Effector memory CD8-positive, alpha-beta T cell (primary cell): ENCODE measurements at places on chromosomes 5 and 9.
A peak's percentile ranks its signal among the peaks of the same experiment; 100 is the strongest.

- no peak for DNase-seq
- no peaks in the 10 kb centered on the region for H3K36me3 ChIP-seq
- H3K4me1 ChIP-seq = no peaks in the 10 kb centered on the region
- H3K4me3 ChIP-seq = no peak overlapping the region
Measured at GRCh38 chr5:82664732-82665131, 386.6 kb upstream of the RPS23 start.

GRCh38 chr5:102153003-102153759 is 142.9 kb downstream of the SLCO4C1 start:
- H3K4me3 ChIP-seq = no peak overlapping the region
- no peaks in the 10 kb centered on the region for H3K27me3 ChIP-seq
- DNase-seq = no peak
- H3K36me3 ChIP-seq = peaks cover 4% of the 10 kb centered on the region
- H3K4me1 ChIP-seq = peaks cover 1% of the 10 kb centered on the region

- peaks cover 6% of the 10 kb centered on the region for H3K36me3 ChIP-seq
- no peak for DNase-seq
- peak overlapping the region; percentile 77 for H3K27ac ChIP-seq
- no peak overlapping the region for H3K4me3 ChIP-seq
- H3K27me3 ChIP-seq = no peaks in the 10 kb centered on the region
Measured at GRCh38 chr9:114694146-114694545, 12.2 kb upstream of the TEX48 start.

DNA sequence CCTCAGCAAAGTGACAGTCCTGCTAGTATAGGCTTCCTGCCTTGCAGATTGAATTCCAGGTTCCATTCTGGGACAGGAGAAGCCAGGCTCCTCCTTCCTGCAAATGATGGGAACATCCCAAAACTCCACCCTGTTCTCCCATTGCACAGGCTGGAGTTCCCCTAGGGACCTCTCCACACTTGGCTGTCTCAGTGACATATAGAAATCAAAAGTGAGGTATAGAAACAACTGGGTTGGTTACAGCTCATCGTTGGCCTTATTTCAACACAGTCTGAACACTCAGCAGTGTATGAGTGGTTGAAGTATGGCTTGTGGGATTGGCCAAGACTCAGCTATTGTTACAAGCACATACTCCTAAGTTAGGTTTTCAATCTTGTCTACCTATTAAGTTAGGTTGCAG is 157.8 kb upstream of the FTMT start:
- H3K27me3 ChIP-seq = no peaks in the 10 kb centered on the region
- no peaks in the 10 kb centered on the region for H3K36me3 ChIP-seq
- no peak overlapping the region for H3K27ac ChIP-seq
- no peaks in the 10 kb centered on the region for H3K4me1 ChIP-seq
- H3K4me3 ChIP-seq = no peak overlapping the region

- H3K36me3 ChIP-seq = no peaks in the 10 kb centered on the region
- no peak for DNase-seq
- H3K27me3 ChIP-seq = no peaks in the 10 kb centered on the region
- H3K27ac ChIP-seq = no peak overlapping the region
Measured at GRCh38 chr5:164394686-164395194, 889.3 kb downstream of the MAT2B start.

GRCh38 chr9:29126783-29127182 is 1553.5 kb upstream of the C9orf72 start:
- no peaks in the 10 kb centered on the region for H3K4me1 ChIP-seq
- H3K27ac ChIP-seq = no peak overlapping the region
- no peak for DNase-seq
- H3K27me3 ChIP-seq = no peaks in the 10 kb centered on the region
- no peaks in the 10 kb centered on the region for H3K36me3 ChIP-seq
- no peak overlapping the region for H3K4me3 ChIP-seq

GRCh38 chr9:36092509-36093215 is 43.9 kb upstream of the GLIPR2 start:
- peaks cover 9% of the 10 kb centered on the region for H3K4me1 ChIP-seq
- H3K27ac ChIP-seq = peak overlapping the region; percentile 94
- peaks cover 3% of the 10 kb centered on the region for H3K36me3 ChIP-seq
- DNase-seq = peak; percentile 24

DNA sequence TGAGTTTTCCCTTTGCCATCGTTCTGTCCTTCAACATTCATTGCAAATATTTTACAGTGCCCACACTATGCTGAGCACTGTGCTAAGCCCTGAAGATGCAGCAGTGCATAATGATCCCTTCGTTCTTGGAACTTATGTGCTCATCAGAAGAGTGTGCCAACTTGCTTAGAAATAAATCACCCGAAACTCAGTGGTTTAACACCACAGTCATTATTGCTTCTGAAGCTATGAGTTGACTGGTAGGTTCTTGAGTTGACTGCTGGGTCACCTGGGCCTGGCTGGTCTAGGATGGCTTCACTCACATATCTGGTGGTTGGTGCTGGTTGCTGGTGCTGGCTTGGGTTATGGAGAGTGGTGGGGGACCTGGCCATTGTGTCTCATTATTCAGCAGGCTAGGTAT is 20.9 kb downstream of the PCSK5 start:
- no peak for DNase-seq
- no peaks in the 10 kb centered on the region for H3K36me3 ChIP-seq
- no peak overlapping the region for H3K27ac ChIP-seq
- no peaks in the 10 kb centered on the region for H3K27me3 ChIP-seq

DNA sequence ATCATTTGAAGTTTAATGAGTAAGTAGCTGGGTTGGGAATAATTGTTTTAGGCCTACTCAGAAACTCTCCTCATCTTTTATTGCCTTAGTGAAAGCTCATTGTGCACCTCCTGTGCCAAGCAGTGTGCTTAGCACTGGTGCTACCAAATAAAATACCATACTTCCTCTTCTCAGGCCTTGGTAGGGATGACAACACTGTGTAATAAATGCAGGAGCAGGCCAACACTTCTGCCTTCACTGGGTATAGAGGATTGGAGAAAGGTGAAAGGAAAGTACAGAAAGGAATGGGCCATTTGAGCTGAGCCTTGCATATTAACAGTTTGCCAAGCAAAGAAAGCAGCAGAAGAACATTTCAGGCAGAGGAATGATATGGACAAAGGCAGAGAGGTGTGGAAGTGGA is 285.7 kb downstream of the NR3C1 start:
- no peak overlapping the region for H3K27ac ChIP-seq
- peaks cover 12% of the 10 kb centered on the region for H3K36me3 ChIP-seq
- DNase-seq = no peak
- H3K4me3 ChIP-seq = no peak overlapping the region

DNA sequence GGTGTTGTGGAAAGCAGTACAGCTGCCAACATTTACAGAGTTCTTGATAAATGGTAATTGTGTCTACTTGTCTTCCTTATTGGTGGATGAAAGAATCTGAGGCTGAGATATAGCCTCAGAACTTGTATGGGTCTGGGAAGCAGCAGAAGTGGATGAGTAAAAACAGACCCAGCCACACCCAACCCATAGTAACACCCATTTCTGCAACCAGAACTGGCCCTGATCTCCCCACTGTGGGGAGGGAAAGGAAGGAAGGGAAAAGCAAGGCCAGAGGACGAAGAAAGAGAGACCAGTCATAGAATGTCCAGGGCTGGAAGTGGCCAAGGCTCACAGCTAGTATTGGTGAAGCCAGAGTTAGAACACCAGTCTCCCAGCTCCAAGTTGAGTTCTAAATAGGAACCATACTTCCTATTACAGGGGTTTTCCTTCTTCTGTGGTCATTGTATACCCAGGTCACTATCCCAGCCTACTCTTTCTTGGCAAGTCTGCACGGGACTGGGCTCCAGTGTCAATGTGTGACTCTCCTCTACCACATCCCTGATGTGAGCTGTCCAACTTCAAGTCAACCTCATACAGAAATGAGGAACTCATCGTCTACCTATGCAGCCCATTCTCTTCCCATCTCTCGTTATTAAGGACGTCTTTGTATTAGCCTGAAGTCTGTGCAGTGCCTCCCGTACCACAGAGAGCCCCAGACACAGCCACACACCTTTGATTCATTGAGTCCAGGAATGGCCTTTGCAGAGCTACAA is 35.9 kb downstream of the ITK start:
- peaks cover 90% of the 10 kb centered on the region for H3K36me3 ChIP-seq
- peak overlapping the region; percentile 56 for H3K27ac ChIP-seq
- H3K27me3 ChIP-seq = no peaks in the 10 kb centered on the region
- no peak for DNase-seq

- H3K4me3 ChIP-seq = no peak overlapping the region
- DNase-seq = no peak
- peaks cover 3% of the 10 kb centered on the region for H3K36me3 ChIP-seq
Measured at GRCh38 chr9:89940625-89941024, 335.8 kb downstream of the GADD45G start.

DNA sequence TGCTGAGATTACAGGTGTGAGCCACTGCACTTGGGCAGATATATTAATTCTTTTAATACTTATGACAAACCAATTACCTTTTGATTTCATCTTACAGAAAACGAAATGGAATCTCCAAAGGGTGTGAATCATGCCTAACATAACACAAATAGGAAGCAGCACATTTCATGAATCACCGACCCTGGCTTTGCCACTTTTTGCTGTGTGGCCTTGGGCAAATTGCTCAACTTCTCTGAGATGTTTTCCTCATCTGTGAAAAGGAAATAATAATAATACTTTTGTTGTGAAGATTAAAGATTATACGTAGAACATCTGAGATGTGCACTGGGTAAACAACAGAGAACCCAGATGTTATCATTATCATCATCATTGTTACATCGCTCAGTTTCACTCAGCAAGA is 50.7 kb upstream of the FREM1 start:
- H3K27ac ChIP-seq = no peak overlapping the region
- peaks cover 6% of the 10 kb centered on the region for H3K27me3 ChIP-seq
- no peaks in the 10 kb centered on the region for H3K36me3 ChIP-seq
- no peak for DNase-seq
- H3K4me1 ChIP-seq = peaks cover 2% of the 10 kb centered on the region
- no peak overlapping the region for H3K4me3 ChIP-seq

DNA sequence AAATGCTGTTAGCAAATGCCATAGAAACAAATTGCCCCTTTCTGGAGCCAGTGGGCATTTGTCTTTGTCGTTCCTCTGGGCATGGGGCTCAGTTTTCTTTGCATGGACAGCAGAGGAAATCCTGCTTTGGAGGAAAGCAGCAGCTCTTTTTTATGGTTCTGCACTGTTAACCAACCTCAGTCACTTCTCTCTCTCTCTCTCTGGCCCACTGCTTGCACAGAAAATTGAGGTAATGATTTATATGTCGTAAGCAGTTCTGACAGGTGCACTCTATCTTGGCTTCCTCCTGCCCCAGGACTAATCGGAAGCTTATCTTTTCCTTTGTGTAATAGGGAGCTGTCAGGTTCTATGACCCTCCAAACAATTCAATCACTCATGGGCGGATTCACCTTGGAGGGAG is 159.6 kb upstream of the GPR151 start:
- peaks cover 17% of the 10 kb centered on the region for H3K4me1 ChIP-seq
- H3K27ac ChIP-seq = no peak overlapping the region
- DNase-seq = no peak
- H3K4me3 ChIP-seq = no peak overlapping the region

DNA sequence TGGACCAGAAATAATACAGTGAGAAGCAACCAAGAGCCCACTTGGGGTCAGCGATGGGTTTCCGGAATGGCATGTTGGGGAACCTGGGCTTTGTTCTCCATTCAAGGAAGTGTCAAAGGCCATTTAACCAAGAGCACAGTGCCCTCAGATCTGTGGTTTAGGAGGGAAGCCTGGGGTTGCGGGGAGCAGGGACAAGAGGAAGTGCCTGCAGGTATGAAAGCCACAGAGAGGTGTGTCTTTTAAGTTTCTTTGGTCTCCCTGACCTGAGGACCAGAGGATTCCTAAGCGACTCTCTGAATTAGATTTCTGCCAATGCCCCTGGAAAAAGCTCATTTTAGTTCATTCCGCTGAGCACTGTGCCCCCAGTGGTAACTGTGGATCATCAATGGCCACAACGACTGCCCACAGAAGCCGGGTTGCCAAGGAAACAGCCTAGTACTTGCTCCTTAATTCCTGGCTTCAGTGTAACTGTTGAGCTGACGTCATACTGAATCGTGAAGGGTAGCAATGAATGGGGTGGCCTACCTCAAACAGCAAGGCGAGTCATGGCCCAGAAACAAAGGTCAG is 107.3 kb upstream of the SPIN1 start:
- peaks cover 3% of the 10 kb centered on the region for H3K36me3 ChIP-seq
- no peak overlapping the region for H3K27ac ChIP-seq
- no peak for DNase-seq
- H3K27me3 ChIP-seq = peaks cover 16% of the 10 kb centered on the region
- no peak overlapping the region for H3K4me3 ChIP-seq

- no peaks in the 10 kb centered on the region for H3K27me3 ChIP-seq
- H3K27ac ChIP-seq = no peak overlapping the region
- no peaks in the 10 kb centered on the region for H3K36me3 ChIP-seq
Measured at GRCh38 chr5:18216729-18217128, 582.5 kb downstream of the TAF11L14 start.

- H3K4me1 ChIP-seq = peaks cover 67% of the 10 kb centered on the region
- peaks cover 58% of the 10 kb centered on the region for H3K36me3 ChIP-seq
- peak overlapping the region; percentile 67 for H3K4me3 ChIP-seq
- H3K27ac ChIP-seq = peak overlapping the region; percentile 85
- H3K27me3 ChIP-seq = no peaks in the 10 kb centered on the region
Measured at GRCh38 chr5:131328536-131329285, 64.9 kb downstream of the CDC42SE2 start.

GRCh38 chr5:97046270-97046982 is 96.0 kb downstream of the LIX1 start:
- no peak overlapping the region for H3K4me3 ChIP-seq
- no peak overlapping the region for H3K27ac ChIP-seq
- DNase-seq = no peak
- peaks cover 10% of the 10 kb centered on the region for H3K27me3 ChIP-seq
- peaks cover 2% of the 10 kb centered on the region for H3K4me1 ChIP-seq

DNA sequence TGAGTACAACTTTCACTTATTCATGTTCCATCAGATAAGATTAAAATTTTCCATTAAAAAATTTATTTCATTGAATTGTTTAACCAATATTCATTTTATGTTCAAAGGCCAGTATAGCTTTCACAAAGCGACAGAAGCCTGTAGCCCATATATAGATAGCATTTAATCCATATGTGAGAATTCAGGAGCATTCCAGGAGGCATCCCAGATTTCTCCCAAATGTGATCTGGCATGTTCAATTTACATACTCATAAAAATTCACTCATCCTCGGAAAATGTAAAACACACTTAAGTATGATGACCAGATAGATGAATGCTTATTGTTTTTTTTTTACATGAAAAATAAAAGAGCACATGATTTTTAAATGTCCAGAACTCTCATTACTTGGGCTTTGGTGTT is 141.9 kb downstream of the MAPKAP1 start:
- peaks cover 3% of the 10 kb centered on the region for H3K36me3 ChIP-seq
- DNase-seq = no peak
- no peak overlapping the region for H3K4me3 ChIP-seq
- H3K27ac ChIP-seq = no peak overlapping the region
- peaks cover 13% of the 10 kb centered on the region for H3K4me1 ChIP-seq
- H3K27me3 ChIP-seq = no peaks in the 10 kb centered on the region

- H3K36me3 ChIP-seq = no peaks in the 10 kb centered on the region
- H3K4me1 ChIP-seq = no peaks in the 10 kb centered on the region
- no peak overlapping the region for H3K4me3 ChIP-seq
- no peak for DNase-seq
- H3K27me3 ChIP-seq = peaks cover 44% of the 10 kb centered on the region
Measured at GRCh38 chr5:66812291-66812690, 216.1 kb downstream of the MAST4 start.

GRCh38 chr5:172892713-172893112 is 58.7 kb downstream of the ERGIC1 start:
- H3K4me1 ChIP-seq = peaks cover 10% of the 10 kb centered on the region
- no peak overlapping the region for H3K4me3 ChIP-seq
- peaks cover 17% of the 10 kb centered on the region for H3K36me3 ChIP-seq
- no peaks in the 10 kb centered on the region for H3K27me3 ChIP-seq
- H3K27ac ChIP-seq = no peak overlapping the region

- H3K4me3 ChIP-seq = no peak overlapping the region
- no peak overlapping the region for H3K27ac ChIP-seq
- no peak for DNase-seq
- no peaks in the 10 kb centered on the region for H3K27me3 ChIP-seq
Measured at GRCh38 chr5:34001241-34001841, 6.5 kb downstream of the AMACR start.
